Caki2 (cell line): ENCODE measurements at places on chromosomes 4 and X. TPM values are rescaled to one million over a fixed set of nuclear protein-coding genes. Genes with fewer than 3 reads are reported as not detected.
A peak's percentile ranks its signal among the peaks of the same experiment; 100 is the strongest.

Gene SUPT20HL1
- not detected in 2 replicates for total RNA-seq

Gene AFF2
- 2.0 TPM in 1 of 2 replicates, not detected in the other for total RNA-seq

Gene PRSS12
- total RNA-seq, result 0.68 TPM in 1 of 2 replicates, not detected in the other

Gene PFKFB1
- total RNA-seq, result not detected in 2 replicates

Gene GABRG1
- not detected in 2 replicates for total RNA-seq

Gene PABPC1L2B
- total RNA-seq, result not detected in 2 replicates

Gene FAM133A
- total RNA-seq, result not detected in 2 replicates

Gene AKAP14
- total RNA-seq, result 0.14 TPM in 1 of 2 replicates, not detected in the other

Gene EXOC1L
- not detected in 2 replicates for total RNA-seq

Gene ZNF157
- not detected in 2 replicates for total RNA-seq

Gene SSX2B
- 0.24 TPM in 1 of 2 replicates, not detected in the other for total RNA-seq

DNA sequence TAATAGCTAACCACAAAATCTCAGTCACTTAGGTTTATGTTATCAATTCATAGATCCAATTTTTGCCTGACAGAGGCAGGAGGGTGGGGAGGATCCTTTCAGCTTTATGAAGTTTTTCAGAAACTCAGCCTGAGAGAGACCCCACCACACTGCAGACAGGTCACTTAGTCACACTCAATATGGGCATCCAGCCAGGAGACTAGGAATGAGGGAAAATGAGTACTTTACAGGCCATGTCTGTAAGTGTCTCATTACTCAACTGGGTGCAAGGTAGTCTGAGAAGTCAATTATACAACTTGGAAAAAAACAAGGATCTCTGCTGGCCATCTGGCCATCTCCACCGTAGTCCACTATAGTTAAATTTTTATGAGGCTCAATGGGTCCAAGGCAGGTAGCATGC, 365.9 kb downstream of the INPP4B start:
- no peak for DNase-seq

- no peak for DNase-seq
Observed at GRCh38 chr4:122456231-122457116, at the start of gene IL2. Gene IL2, minus strand, starts transcription at chr4:122456725. Its CDS starts 285 bp downstream, at chr4:122456440.

DNA sequence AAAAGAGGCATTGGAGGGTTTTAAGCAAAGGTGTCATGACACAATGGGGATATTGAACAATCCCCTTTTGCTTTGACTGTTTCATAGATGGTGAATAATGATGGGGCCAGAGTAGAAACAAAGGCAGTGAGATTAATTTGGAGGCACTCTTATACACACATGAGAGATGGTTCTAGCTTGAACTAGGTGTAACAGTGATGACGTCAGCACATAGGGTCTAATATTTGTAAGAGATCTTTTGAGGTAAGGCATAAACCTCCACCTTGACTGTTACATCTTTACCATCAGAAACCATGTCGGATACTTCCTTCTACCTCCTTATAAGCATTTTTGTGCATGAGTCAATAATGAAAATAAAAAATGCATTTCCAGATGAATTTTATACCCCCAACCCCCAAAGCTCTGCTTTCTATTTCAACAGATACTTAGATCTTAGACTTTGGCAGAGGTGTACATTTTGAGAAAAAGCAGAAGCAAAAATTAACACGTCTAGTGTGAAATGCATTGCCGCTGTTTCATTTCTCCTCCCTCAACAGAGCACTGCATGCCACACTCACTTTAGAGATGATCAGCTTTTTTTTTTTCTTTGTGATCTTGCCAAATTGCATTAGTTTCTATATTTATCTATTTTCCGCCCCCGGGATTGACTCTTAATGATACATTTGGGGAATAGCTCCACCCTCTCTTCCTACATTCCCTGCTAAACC, 87.2 kb downstream of the HS3ST1 start:
- DNase-seq, result no peak

- no peak for DNase-seq
Observed at GRCh38 chr4:147846318-147847155, 114.6 kb downstream of the ARHGAP10 start.

- no peak for DNase-seq
Observed at GRCh38 chrX:25096522-25097045, 80.8 kb upstream of the ARX start.

DNA sequence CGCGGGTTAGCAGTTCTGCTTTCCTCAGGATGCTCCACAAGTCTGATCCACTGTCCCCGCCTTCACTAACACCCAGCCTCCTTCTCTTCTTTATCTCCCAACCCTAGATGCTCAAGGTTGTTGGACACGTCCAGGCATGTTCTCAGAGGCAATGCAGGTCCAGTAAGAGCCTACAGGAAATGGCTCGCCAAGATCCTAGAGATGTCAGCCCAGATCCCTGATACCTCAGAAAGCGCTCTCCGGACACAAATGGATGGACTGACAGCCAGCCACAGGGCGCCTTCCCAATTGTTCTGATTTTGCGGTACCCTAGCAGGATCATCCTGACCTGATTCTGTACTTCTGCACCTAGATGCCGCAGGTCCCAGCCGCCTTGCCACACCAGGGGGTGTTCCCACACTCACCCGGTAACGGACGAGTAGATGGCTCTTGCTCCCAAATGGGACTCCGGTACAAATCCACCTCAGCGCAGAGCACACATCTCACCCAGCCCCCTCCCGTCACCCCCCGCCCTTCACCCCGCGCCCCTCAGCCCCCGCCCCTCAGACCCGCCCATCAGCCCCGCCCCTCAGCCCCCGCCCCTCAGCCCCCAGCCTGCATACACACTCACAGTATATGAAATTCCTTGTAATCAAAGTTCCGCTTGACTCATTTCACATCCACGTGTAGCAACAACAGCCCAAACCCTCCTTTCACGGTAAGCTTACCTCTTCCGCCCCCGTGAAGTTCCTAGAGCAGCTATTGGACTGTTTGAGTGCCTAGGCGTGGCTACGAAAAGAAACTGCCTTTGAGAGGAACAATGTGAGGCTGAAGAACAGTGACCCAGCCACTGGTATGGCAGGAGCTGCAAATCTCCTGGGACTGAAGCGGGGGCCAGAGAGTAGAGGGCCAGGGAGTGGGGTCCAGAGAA, at the start of gene EDA2R:
Gene EDA2R (minus strand): TSS at position 488 of the 910 bp plus-strand sequence. CDS start 23,058 bp downstream, outside the sequence.
- peak; percentile 88 for DNase-seq

- DNase-seq, result no peak
Observed at GRCh38 chr4:16122784-16123183, 39.0 kb upstream of the PROM1 start.

DNA sequence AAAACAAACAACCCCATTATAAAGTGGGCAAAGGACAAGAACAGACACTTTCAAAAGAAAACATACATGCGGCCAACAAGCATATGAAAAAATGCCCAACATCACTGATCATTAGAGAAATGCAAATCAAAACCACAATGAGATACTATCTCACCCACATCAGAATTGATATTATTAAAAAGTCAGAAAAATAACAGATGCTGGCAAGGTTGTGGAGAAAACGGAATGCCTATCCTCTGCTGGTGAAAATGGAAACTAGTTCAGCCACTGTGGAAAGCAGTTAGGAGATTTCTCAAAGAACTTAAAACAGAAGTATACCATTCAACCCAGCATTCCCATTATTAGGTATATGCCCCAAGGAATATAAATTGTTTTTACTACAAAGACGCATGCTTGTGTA, 112.5 kb downstream of the JADE1 start:
- DNase-seq, result no peak

DNA sequence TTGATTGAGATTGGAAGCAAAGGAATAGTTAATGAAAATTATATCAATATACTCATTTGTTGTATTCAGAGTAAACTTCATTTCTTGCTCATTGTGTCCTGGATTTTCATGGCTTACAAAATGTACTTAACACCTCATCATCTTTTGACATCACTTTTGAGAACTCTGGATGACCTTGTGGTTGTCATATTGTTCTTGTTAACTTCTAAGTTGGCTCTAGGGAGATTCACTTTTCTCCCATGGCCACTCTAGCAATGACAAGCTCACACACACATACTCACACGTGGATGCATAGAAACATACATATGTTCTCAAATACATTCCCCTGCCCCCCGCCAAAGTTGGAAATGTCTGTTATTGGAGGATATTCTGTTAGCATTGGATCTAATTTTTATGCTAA, 15.3 kb downstream of the PHEX start:
- no peak for DNase-seq

DNA sequence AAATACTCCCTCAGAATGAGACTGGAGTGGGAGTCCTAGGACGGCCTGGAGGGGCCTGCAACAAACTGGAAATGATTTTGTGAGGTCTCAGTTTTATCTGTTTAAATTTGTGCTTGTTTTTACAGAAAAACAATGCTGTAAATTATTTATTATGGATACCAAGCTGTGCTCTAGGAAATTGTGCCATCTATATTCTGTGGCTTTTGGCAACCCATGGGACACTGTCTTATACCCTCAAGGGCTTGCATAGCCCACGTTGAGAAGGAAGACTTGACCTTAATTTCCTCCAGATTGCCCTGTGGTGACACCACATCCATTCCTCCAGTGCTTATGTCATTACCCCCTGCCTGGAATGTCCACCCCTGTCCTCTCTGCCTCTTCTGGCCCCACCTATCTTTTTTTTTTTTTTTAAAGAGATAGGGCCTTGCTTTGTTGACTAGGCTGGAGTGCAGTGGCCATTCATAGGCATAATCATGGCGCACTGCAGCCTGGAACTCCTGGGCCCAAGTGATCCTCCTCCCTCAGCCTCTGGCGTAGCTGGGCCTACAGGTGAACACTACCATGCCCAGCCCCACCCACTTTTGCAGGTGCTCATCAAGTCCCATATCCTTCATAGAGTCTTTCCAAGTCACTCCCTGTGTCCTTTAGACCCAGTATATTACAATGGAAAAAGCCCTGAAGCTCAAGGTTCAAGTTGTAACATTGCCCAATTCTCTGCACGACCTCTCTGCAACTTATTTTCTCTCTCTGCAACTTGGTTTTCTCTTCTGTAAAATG, 77.4 kb downstream of the HPRT1 start:
- peak; percentile 76 for DNase-seq

DNA sequence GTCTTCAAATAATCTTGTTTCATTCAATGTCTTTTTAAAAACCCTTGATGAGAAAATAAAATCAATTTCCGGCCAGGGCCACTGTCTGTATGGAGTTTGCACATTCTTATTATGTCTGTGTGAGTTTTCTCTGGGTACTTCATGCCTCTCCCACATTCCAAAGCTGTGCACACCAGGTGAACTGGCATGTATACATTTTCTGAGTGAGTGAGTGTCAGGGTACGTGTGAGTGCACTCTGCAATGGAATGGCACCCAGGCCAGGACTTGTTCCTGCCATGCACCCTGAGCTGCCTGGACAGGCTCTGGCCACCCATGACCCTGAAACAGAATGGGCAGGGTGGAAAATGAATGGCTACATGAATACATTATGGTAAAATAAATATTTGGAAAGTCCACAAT, 61.3 kb downstream of the UBE2NL start:
- DNase-seq, result no peak

GRCh38 chr4:113009461-113009860, 40.0 kb upstream of the ANK2 start:
- DNase-seq, result no peak

DNA sequence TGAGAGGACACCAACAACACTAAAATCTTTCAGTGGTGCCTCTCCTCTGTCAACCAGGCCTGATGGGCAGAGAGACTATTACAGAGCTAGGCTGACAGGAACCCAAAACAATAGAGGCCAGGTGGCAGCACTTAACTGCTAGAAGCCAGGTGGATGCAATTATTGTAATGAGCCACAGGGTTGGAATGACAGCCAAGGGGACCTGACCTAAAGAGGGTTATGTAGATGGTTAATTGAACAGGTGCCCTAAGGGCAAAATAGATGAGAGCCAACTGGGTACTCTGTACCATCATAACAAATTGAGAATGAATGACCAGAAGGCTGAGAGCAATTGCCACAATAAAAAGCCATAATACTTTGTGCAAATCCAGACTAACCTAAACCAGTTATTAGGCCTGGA, 24.7 kb upstream of the FRAS1 start:
- no peak for DNase-seq

DNA sequence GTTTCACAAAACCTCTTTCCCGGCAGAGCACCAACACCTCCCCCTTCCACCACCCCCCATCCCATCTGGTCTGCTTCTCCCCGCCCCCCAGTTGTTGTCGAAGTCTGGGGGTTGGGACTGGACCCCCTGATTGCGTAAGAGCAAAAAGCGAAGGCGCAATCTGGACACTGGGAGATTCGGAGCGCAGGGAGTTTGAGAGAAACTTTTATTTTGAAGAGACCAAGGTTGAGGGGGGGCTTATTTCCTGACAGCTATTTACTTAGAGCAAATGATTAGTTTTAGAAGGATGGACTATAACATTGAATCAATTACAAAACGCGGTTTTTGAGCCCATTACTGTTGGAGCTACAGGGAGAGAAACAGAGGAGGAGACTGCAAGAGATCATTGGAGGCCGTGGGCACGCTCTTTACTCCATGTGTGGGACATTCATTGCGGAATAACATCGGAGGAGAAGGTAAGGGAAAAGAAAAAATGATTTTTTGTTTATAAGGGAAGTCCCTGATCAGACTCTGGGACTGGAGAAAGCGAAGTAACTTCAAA, at the start of gene PDGFRA:
Gene PDGFRA (plus strand): TSS at position 333 of the 541 bp plus-strand sequence. CDS start 29,476 bp downstream, outside the sequence.
- no peak for DNase-seq

DNA sequence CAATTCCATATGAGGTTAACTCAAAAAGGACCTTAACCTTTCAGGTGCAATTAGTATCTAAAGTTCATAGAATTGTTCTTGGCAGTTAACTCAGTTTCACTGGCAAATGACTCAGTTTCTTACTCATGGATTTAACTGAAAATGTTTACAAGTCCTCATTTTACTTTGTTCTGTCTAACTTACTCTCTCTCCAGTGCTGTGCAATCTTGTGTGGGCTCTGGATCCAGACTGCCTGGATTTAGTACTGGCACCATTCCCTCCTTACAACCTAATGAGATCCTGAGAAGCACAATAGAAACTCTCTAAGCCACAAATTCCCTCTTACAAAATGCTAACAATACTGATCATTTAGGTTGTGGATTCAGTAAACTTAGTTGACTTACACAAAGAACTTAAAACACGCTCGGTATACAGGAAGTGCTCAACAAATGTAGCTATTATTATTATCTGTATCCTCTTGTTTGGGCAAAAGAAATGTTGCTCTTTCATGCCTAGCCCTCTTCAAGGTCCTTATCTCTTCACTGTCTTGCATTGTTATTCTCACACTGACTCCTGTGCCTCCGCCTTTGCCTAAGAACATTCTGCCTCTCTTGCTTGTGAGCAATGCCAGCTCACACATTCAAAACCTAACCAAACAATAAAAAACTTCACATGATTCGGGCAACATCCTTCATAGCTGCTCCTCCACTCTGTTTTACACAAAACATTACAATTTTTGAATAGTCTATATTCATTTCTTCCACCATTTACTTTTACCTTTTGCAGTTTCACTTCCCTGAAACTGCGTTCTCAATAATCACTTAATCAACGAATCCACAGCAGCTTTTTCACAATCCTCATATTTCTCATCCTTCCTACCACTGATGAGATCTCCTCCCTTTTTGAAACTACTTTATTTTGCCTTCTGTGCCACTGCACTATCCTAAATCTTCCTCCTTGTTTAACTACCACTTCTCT, 91.8 kb downstream of the PDE5A start:
- no peak for DNase-seq

DNA sequence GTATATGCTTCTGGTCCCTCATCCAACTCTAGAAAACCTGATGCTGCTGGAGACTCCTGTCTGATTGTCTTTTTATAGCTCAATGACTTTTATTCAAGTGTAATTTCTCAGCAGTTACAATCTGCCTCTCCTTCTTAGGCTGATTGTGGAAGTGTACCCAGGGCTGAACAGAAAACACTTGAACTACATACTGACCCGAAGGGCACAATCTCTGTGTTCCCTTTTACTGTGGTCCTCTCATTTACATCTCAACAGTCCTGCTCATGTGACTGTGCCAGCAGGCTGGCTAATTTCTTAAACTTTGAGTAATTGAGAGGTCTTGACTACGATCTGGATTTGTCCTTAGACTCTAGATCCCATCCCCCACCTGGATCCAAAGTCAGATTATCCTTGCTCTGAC, 863.4 kb downstream of the PDHA2 start:
- DNase-seq, result no peak
